ENCODE measurements at places on chromosomes 12 and 14.

GRCh38 chr14:67508956-67509355, 20.4 kb upstream of the TMEM229B start:
- DNase-seq, result no peak

- DNase-seq, result no peak
Observed at GRCh38 chr12:109729801-109730200, 16.2 kb downstream of the FAM222A start.

DNA sequence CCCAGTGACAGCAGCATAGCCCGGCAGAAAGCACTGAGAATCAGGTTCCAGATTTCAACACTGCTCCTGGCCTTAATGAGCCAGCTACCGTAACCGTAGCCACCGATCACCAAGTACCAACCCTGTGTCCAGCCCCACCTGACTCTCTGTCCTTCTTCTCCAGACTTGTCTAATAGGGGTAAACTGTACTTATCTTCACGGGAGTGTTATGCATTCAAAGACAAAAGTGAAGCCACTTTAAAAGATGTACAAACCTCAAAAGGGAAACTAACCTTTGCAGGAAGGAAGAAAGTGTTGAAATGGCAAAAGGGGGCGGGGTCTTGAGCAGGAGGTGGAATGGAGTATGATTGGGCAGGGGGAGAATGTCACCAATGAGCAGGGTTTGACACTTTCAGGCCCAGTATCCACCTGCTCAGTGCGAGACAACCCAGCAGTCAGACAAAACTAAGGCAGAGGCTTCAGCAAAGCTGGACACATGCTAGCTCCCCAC, 226.1 kb downstream of the CHST11 start:
- no peak for DNase-seq

- no peak for DNase-seq
Observed at GRCh38 chr12:6452944-6453630, 1.2 kb downstream of the TAPBPL start.

DNA sequence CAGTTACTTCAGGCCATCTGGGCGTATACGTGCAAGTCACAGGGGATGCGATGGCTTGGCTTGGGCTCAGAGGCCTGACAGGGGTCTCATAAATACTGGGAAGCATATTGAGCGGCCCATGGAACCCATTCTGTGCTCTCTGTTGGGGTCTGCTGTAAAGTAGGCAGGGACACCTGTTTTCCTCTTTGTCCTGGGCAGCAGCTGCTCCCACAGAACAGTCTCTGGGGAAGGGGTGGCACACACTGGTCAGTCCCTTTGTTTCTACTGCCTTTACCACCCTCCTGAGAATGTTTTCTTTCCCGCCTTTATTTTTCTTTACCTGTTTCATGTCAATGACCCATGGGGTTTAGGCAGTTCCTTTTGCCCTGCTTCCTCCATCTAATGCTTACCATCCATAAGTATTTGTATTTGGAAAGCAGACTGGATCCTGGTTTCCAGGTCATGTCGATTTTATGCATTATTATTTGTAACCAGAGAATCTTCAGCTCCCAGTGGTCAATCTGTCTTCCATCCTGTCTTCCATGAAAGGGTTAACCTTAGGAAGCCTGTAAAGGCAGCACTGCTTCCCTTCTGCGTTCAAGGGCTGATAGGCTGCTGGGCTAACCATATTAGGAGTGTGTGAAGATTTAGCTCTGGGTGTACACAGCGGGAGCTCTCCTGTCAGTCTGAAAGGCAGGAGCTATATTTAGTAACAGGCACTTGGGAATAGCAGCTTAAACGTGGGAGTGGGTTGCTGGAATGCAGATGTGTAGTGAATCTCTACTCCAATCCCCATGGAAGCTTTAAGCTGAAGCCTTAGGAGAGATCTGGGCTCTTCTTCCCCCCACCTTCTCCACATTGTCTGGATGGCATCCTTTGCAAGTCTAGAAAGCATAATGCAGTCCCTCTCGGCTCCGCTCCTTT, 124.0 kb downstream of the DYRK2 start:
- peak; percentile 90 for DNase-seq

- no peak for DNase-seq
Observed at GRCh38 chr12:9856151-9856550, 13.0 kb downstream of the CLEC2B start.

DNA sequence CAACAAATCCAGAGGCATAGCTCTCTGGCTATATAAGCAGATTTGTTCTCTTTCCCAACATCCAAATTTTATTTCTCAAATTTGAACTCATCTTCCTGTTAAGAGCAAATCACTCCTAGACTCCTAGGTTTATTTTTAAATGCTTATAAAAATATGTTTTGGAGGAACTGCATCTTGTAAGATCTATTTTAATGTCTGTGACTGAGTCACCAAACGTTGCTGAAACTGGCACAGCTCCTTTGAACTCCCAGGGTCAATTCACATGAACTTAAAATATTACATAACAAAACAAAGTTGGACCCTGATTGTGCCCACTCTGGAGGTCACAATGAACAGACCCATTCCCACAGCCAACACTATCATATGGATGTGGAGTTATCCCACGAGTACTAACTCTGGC, 23.9 kb downstream of the ANAPC7 start:
- DNase-seq, result no peak

GRCh38 chr12:65740873-65741600, 83.2 kb upstream of the HMGA2 start:
- DNase-seq, result peak; percentile 87

DNA sequence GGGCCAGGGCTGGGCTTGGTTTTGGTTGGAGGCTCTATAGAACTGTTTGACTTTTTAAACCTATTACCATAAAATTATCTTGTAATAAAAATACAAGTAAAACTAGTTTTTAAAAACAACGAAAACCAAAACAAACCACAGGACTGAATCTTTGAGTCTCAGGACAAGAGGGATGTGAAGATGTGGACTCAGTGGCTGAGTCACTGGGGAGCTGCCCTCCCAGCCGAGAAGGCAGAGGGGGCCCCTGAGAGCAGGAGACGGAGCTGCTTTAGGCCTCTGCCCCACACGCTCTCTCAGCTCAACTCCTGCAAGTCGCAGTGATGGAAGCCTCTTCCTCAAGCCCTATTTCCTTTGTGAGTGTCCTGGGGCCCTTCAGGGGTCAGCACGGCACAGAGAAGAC, 59.0 kb downstream of the CDC42BPB start:
- no peak for DNase-seq

GRCh38 chr14:48738186-48738925, 847.8 kb downstream of the RPS29 start:
- DNase-seq, result no peak

GRCh38 chr12:7450667-7451066, 6.7 kb upstream of the CD163L1 start:
- DNase-seq, result no peak

- peak; percentile 55 for DNase-seq
Observed at GRCh38 chr14:97878727-97879126, 1081.5 kb downstream of the VRK1 start.

GRCh38 chr12:53380104-53380793, at the start of gene SP1:
Gene SP1, plus strand, starts transcription at chr12:53380176. Its CDS starts 116 bp downstream, at chr12:53380292.
- peak; percentile 96 for DNase-seq

DNA sequence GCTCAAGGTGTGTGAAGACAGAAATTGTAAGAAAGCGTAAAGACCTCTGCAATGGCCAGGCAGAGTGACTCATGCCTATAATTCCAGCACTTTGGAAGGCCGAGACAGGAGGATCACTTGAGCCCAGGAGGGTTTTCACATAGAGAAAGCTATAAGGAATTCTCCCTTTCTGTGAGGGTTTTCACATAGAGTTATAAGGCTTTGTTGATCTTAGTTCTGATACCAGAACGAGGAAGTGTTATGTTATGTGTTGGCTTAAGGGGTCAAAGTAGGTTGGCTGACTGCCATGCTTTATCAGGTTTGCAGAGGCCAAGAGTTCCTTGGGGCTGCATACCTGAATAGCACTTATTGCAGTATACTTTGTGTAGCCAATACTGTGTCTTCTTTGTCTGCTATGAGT, 139.1 kb downstream of the ERC1 start:
- no peak for DNase-seq

DNA sequence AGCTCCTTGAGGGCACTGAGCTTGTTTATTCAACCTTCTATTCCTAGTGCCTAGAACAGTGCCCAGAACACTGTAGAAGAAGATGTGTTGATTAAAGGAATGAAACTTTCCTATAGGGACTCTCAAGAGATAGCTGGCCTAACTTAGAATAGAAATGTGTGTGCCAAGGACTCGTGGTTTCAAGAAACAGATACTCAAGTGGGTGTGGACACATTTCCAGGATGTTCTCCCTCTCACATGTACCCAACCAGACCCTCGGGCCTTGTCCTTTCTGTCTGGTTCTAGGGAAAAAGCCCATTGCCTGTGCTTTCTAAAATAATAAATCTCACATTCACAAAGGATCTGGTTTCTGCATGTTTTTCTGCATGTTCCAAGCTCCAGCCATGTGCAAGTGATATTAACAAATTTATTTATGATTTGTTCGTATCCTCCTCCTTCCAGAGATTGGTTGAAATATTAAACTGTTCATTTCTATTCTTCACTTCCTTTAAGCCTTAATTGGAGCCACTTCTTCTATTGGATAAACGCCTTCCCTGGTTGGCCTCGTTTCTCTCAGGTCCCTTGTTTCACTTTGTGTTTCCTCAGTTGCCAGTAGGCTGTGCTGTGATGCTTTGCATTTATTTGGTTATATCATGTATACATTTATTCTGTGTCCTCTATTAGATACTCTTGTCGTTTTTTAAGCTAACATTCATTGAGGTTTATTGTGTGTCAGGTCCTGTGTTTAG, 89.8 kb downstream of the CRADD start:
- DNase-seq, result peak; percentile 82

- DNase-seq, result peak; percentile 93
Observed at GRCh38 chr12:49983892-49984291, 11.1 kb downstream of the AQP6 start.

DNA sequence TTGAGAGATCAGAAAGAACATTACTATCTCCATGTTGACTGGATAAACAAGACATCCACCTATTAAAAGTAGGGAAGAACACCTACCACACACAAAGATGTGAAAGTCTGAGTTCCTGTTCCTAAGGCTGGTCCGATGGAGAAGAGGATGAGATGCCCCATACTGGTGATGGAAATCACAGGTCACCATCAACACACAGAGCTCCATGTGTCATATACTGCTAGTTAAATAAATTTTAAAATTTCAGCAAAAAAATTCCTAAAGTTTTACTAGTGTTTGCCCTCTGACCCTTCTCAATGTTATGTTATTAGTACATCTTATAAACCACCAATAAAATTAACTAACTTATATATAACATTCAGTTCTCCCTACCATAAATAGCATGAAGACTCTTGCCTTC, 59.1 kb downstream of the KCNA5 start:
- no peak for DNase-seq

- no peak for DNase-seq
Observed at GRCh38 chr12:51740536-51740935, 108.0 kb downstream of the FIGNL2 start.

DNA sequence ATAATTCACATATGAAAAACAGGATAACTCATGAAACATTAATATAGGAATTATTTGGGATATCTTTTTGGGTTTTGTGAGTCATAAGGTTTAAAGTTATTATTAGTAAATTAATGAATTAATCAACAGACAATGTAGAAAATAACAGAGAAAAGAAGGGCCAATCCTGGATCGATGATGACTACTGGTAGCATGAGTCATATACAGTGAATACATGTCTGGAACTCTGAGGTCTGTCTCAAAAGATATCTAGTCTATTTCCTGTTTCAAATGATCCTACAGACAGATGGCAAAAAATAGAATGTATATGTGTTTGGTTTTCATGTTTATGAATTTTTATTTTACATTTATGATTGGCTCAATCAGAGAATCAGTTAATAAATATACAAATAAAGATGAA, 86.4 kb upstream of the RTL1 start:
- DNase-seq, result peak; percentile 62

DNA sequence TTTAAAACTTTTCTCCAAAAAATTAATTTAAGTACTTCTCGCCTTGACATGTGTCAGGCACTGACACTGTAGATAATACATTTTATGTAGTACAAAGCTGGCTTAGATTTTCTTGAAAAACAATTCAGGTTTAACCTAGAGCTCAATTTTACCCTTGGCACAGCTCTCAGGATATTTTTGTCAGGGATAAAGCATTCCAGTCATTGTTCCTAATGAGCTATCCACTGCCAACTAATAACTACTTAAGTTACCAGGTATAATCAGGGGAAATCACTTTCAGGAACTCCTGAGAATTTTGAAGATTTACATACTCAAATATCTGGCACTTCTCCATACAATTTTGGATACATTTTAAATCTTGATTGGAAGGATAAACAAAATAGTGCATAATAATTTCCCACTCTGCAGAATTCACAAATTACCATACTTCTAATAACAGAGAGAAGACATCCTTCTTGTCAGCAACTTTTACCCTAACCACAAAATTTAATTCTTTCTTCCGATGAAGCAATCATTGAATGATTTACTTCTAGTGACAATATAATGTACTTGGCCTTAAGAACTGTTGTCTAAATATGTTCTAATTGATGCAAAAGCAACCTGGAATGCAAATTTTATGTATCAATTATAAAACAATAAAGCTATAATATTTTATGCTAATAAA, 4.8 kb downstream of the RASSF9 start:
- peak; percentile 21 for DNase-seq

- DNase-seq, result no peak
Observed at GRCh38 chr14:29650554-29651269, 276.9 kb downstream of the PRKD1 start.

GRCh38 chr12:42299392-42300308, 26.2 kb downstream of the ZCRB1 start:
- DNase-seq, result peak; percentile 74

GRCh38 chr14:78135450-78135891, 34.7 kb upstream of the NRXN3 start:
- DNase-seq, result no peak
